ENCODE measurements at places on chromosomes 5 and 9.

GRCh38 chr9:134935701-134936345 is 18.1 kb upstream of the FCN1 start:
- H3K4me1 ChIP-seq = no peaks in the 10 kb centered on the region
- DNase-seq = no peak
- no peak overlapping the region for H3K27ac ChIP-seq
- H3K4me3 ChIP-seq = no peak overlapping the region
- no peaks in the 10 kb centered on the region for H3K36me3 ChIP-seq
- peaks cover 16% of the 10 kb centered on the region for H3K27me3 ChIP-seq

GRCh38 chr9:135898634-135899407 is 8.5 kb downstream of the CAMSAP1 start:
- H3K4me1 ChIP-seq = peaks cover 81% of the 10 kb centered on the region
- H3K36me3 ChIP-seq = peaks cover 44% of the 10 kb centered on the region
- H3K4me3 ChIP-seq = no peak overlapping the region
- no peak for DNase-seq
- peak overlapping the region; percentile 1 for H3K27ac ChIP-seq
- no peaks in the 10 kb centered on the region for H3K27me3 ChIP-seq

- no peaks in the 10 kb centered on the region for H3K27me3 ChIP-seq
- H3K27ac ChIP-seq = no peak overlapping the region
- no peak overlapping the region for H3K4me3 ChIP-seq
- no peaks in the 10 kb centered on the region for H3K36me3 ChIP-seq
- no peak for DNase-seq
- no peaks in the 10 kb centered on the region for H3K4me1 ChIP-seq
Measured at GRCh38 chr5:22896152-22896551, 43.0 kb upstream of the CDH12 start.

DNA sequence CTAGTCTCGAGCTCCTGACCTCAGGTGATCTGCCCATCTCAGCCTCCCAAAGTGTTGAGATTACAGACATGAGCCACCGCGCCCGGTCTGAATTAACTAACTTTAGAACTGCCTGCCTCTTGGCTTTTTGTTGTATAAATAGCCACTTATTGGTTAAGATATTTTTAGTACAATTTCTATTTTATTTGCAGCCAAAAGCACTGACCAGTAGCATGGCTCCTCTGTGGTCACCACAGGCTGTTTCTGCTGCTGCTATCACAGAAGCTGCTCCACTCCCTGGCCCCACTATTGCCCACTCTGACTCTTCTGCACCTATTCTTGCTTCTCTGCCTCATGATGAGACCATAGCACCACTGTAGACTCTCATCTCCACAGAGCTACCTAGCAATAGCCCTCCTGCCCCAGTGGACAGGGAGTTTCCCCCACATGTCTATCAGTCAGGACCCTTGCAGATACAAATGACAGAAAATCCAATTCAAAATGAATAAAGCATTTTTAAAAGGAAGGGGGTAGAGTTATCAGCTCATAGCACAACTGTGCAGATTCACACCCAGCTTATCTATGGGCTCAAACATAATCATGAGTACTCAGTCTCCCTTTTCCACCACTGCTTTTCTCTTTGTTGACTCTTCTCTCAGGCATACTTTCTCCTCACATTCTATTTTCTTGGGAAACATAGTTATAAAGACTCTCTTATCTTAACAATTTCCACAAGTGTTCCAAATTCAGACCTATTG is 151.8 kb upstream of the EPB41L4A start:
- H3K36me3 ChIP-seq = no peaks in the 10 kb centered on the region
- no peak overlapping the region for H3K27ac ChIP-seq
- H3K27me3 ChIP-seq = peaks cover 5% of the 10 kb centered on the region
- no peak for DNase-seq

GRCh38 chr5:78908173-78909061 is 76.7 kb downstream of the ARSB start:
- no peak overlapping the region for H3K4me3 ChIP-seq
- DNase-seq = no peak
- peaks cover 3% of the 10 kb centered on the region for H3K4me1 ChIP-seq
- H3K27ac ChIP-seq = no peak overlapping the region
- H3K36me3 ChIP-seq = peaks cover 10% of the 10 kb centered on the region

- no peak overlapping the region for H3K4me3 ChIP-seq
- H3K4me1 ChIP-seq = no peaks in the 10 kb centered on the region
- no peak for DNase-seq
- no peak overlapping the region for H3K27ac ChIP-seq
- no peaks in the 10 kb centered on the region for H3K36me3 ChIP-seq
- H3K27me3 ChIP-seq = peaks cover 4% of the 10 kb centered on the region
Measured at GRCh38 chr5:98454407-98454806, 319.1 kb upstream of the RGMB start.

- peaks cover 17% of the 10 kb centered on the region for H3K4me1 ChIP-seq
- DNase-seq = no peak
- no peak overlapping the region for H3K4me3 ChIP-seq
Measured at GRCh38 chr5:32507738-32508434, 63.3 kb upstream of the ZFR start.

DNA sequence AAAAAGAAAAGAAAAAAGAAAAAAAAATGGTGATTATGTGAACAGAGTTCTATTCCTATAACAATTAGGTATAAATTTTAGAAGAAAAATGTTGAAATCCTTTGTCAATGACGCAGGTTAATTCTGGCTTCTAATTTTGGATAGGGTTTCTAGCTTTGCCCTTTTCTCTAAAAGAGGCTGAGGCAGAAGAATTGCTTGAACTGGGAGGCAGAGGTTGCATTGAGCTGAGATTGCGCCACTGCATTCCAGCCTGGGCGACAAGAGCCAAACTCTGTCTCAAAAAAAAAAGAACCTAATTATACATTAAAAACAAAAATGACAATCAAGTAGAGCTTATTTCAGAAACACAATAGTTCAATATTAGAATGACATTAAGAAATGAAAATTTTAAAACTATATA is 2.9 kb downstream of the STXBP1 start:
- H3K36me3 ChIP-seq = peaks cover 5% of the 10 kb centered on the region
- peaks cover 18% of the 10 kb centered on the region for H3K4me1 ChIP-seq
- DNase-seq = no peak
- H3K4me3 ChIP-seq = no peak overlapping the region
- peaks cover 18% of the 10 kb centered on the region for H3K27me3 ChIP-seq

DNA sequence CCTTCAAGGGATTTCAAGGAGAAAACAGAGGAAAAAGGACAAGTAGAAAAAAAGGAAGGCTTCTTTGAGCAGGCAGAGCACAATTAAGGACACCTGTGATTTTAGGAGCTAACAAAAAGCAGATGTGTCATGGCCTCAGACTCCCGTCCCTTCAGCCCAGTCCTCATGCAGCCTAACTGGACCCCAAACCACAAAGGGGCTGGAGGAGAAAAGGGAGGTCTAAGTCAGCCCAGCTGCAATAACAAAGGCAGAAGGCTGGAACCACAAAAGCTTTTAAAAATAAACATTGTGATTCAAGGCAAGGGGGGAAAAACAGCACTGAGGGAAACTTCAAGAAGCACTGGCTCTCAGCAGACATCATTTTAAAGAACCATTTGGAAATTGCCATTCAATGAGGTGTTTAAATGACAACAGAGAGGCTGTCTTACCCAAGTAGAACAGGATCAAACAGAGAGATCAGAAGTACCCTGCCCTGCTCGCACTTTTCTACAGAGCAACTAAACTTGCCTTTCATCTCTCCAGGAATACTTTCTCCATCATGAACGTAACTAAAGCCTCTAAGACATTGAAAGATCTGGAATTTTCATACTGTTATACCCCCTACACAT is 89.3 kb downstream of the SEMA5A start:
- no peak for DNase-seq
- no peaks in the 10 kb centered on the region for H3K4me1 ChIP-seq
- no peak overlapping the region for H3K27ac ChIP-seq
- H3K36me3 ChIP-seq = no peaks in the 10 kb centered on the region
- no peaks in the 10 kb centered on the region for H3K27me3 ChIP-seq

DNA sequence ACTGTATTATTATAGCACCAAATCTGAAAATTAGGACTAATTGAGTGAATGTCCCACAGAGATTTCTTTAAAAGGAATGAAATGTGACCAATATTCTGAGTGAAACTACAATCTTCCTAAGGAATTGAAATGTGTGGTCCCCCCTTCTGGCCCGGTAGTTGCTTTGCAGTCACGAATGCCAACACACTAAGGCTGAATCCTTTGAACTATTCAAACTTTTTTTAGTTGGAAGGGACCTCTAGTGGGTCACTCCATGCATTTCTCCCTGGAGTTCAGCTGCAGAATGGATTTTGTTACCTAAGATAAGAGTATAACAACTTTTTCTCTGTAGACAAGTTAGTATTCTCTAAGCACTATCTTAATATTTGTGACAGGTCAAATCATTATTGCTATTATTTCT is 2.8 kb downstream of the CDH6 start:
- no peak overlapping the region for H3K4me3 ChIP-seq

DNA sequence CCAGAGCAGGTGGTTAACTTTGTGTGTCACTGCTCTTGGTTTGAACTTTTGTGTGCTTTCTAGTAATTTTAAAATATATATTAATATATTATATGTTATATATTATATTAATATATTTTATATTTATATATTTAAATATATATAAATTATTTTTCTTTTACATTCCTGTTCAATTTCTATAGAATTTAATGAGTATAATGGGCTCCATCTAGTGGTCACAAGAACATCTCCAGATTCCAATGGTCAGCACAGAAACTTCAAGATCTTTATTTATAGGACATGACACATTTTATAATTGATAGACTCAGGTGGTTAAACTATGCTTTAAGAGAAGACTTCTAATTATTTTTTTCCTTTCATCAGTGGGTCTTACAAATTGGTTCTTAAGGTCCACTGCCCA is 39.1 kb downstream of the COL23A1 start:
- H3K27ac ChIP-seq = no peak overlapping the region
- H3K27me3 ChIP-seq = peaks cover 16% of the 10 kb centered on the region
- no peaks in the 10 kb centered on the region for H3K4me1 ChIP-seq
- H3K36me3 ChIP-seq = no peaks in the 10 kb centered on the region
- H3K4me3 ChIP-seq = no peak overlapping the region

DNA sequence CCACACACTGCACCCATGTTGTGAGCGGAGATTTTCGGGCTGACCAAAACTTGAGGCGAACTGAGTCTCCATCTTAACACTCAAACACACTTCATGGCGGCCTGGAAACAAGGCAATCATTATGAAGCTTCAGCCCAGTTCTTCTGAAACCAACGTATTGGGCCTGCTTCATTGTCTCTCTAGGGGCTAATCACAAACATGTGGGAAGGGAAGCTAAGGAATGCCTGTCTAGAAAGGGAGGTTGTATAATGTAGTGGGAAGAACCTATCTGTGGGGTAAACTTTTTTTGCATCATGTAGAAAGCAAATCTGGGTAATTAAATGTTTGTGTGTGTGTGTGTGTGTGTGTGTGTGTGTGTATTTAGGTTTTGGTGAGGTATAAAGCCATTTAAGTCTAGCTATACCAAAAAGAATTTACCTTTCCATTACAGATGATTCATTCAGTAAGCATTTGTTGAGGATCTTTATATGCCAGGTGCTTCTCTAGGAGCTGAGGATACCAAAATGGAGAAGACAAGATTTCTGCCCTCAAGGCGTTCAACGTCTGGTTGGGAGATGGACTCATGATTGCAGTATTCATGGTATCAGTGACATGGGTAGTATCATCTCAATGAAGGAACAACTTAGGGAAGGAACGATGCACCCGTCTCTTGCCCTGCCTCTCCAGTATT is 29.4 kb downstream of the SLC1A3 start:
- H3K4me1 ChIP-seq = peaks cover 5% of the 10 kb centered on the region
- peaks cover 18% of the 10 kb centered on the region for H3K27me3 ChIP-seq
- no peaks in the 10 kb centered on the region for H3K36me3 ChIP-seq
- H3K4me3 ChIP-seq = no peak overlapping the region

DNA sequence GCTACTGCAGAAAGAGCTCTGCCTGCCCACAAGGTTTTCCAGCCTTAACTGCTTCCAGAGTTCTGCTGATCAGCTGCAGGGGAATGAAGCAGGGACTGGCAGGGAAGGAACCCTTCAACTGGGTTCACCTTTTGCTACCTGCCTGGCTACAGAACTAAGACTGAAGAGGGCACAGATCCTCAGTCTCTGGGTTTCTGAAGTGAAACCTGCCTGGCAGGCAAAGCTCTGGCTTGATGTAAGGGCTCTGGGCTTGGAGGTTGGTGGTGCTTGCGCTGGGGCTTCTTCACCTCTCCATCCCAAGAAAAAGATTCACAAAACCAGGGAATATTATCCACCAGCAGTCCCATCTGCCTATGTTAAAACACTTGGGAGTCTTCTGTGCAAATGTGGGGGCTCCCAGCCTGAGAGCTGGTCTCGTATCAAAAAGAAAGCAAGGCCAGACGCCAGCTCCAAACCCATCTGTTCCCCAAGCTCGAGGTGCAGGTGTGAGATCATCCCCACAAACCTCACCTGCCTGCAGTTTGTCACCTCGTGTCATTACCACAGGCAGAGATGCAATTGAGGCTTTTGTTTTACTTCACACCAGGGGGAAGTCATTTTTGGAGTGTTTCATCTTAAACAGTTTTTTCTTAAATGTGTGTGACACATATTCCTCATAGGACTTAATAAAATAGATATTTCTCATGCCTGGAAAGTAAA is 58.3 kb downstream of the BNC2 start:
- DNase-seq = no peak
- H3K27ac ChIP-seq = no peak overlapping the region
- no peak overlapping the region for H3K4me3 ChIP-seq
- no peaks in the 10 kb centered on the region for H3K4me1 ChIP-seq
- H3K36me3 ChIP-seq = no peaks in the 10 kb centered on the region

DNA sequence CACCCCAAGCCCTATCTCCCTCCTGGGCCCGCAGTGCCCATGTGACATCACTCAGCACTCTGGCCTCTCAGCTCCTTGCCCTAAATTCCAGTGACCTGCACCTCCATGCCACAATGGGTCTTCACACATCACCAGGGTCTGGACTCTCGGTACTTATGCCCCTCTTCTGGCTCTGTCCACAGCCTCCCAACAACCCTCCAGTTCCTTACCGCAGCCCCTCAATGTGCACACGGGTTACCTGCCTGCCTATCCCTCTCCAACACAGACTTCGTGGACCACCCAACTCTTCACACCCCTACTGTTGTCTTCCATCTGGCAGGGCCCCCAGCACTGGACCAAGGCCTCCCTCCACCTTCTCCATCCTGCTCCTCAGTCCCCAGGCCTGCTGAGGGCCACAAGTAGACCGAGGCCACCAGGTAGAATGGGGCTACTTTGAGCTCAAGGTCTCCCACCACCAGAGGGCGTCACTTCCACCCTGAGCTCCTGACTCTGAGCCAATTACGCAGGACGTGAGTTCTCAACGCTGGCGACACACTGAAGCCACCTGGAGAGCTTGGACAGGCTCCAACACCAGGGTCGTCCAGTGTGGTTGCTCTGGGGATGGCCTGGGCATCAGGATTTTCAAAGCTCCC is 172.1 kb downstream of the GABBR2 start:
- H3K36me3 ChIP-seq = no peaks in the 10 kb centered on the region
- H3K27me3 ChIP-seq = no peaks in the 10 kb centered on the region
- DNase-seq = no peak
- no peaks in the 10 kb centered on the region for H3K4me1 ChIP-seq
- H3K4me3 ChIP-seq = no peak overlapping the region

- no peaks in the 10 kb centered on the region for H3K36me3 ChIP-seq
- DNase-seq = no peak
- H3K27me3 ChIP-seq = peaks cover 3% of the 10 kb centered on the region
- no peak overlapping the region for H3K27ac ChIP-seq
- H3K4me1 ChIP-seq = no peaks in the 10 kb centered on the region
Measured at GRCh38 chr5:124685404-124685930, 61.0 kb downstream of the ZNF608 start.

GRCh38 chr5:34715711-34716110 is 59.6 kb downstream of the RAI14 start:
- DNase-seq = no peak
- peaks cover 1% of the 10 kb centered on the region for H3K4me1 ChIP-seq
- H3K36me3 ChIP-seq = no peaks in the 10 kb centered on the region
- H3K27ac ChIP-seq = no peak overlapping the region

GRCh38 chr5:129972465-129973141 is 68.3 kb downstream of the CHSY3 start:
- no peak for DNase-seq
- H3K27me3 ChIP-seq = no peaks in the 10 kb centered on the region
- H3K27ac ChIP-seq = no peak overlapping the region
